ENCODE measurements at places on chromosomes 16 and 17.

DNA sequence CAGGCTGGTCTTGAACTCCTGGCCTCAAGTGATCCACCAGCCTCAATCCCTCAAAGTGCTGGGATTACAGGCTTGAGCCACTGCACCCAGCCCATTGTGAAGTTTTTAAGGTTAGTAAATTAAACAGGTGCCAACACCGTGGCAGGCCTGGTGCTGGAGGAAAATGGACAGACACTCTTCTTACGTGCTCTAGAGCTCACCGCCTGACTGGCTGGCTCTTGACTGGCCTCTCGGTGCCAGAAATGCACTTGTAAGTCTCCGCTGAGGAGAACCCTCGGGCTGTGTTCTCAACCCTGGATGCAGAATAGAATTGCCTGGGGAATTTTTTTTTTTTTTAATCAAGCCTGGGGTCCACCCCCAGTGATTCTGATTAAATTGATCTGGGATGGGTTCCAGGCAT is 10.3 kb upstream of the HAS3 start:
- no peak for DNase-seq

- DNase-seq = no peak
Measured at GRCh38 chr17:65627108-65627507, 65.7 kb upstream of the AXIN2 start.

DNA sequence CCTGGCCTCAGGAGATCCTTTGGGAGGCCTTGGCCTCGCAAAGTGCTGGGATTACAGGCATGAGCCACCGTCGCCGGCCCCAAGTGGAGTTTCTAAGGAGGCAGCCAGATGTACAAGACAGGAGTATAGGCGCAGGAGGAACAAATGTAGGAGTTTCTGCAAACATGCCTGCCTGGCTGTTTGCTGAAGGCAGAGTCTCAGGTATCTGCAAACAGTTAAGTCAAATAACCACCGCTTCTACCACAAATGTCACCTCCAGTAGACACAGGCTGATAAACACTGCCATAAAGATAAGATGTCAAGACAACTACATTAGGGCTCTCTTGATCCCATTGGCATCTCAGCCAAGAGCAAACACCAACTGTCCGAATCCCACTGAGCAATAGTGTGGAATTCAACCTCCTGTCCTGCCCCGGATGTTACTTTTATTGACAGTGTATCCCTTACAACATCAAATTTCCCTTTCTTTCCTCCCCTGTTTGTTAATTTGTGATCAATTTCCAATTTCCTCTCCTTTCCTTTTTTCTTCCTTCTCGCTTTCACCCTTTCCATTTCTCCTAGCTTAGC is 5.6 kb upstream of the COG1 start:
- no peak for DNase-seq

- DNase-seq = no peak
Measured at GRCh38 chr17:7024402-7024785, 1.5 kb downstream of the BCL6B start.

- no peak for DNase-seq
Measured at GRCh38 chr17:12134587-12134986, 113.9 kb downstream of the MAP2K4 start.

DNA sequence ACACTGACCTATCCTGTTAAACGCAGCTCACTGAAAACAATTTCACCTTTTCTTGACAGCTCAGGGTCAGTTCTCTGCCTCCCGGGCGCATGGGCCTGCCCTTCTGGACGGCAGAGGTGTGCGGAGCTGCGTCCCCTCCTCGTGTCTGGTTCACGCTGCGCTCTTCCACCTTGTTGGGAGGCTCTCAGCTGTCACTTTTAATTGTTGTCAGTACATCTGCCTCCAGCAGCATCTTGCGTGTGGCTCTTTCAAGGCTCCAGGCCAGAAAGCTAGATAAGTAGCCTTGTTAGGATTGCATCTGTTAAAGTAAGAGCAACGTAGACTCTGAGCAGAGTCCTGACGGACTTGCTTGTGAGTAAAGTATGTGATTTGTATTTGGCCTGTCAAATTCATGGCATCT is 59.4 kb downstream of the MGAT5B start:
- no peak for DNase-seq

DNA sequence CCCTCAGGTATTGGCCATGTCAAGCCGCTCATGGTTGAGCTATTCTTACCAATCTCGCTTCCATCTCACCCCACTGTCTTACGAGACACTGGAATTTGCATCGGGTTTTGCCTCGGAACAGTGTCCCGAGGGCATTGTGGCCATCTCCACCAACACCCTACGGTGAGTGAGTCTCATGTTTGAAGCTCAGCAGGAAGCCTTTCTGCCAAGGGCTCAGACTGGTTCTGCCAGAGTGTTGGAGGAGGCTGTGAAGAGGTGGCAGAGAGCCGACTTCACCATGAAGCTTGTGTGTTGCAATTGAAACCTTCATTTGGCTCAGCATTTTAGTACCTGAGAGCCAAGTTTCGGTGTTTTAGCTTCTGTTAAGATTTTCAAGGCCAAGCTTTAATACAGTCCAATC is 38.0 kb downstream of the SF3B3 start:
- DNase-seq = no peak

GRCh38 chr16:30802936-30803335 is 15.9 kb upstream of the ZNF629 start:
- DNase-seq = no peak

DNA sequence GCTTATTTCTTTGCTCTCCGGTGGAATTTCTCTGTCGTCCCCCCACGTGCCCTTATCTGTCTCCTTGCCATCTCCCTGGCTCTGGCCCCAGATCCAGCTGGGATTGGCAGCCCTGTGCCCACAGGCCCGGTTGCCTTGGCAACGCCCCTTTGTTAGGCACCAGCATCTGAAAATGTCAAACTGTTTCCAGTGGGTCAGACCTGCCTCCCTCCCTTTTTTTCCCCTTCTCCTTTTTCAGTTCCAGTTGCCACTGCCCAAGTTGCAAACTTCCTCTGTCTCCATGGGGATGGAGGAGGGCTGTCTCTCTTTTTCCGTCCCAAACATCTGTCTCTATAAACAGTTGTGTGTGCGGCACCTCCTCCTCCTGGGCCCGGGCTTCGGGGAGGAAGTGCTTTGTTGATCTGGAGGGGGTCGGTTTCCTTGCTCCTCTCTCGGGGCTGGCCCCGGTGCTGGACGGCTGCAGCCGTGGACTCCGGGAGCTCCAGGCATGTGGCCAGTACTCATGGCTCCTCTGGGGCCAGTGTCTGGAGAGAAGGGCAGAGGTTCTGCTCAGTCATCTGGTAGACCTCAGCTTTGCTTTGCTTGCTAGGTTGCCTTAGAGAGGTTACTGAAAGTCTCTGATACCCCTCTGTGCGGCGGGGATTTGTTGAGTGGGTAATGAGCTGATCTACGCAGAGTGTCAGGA is 35.3 kb downstream of the SOCS3 start:
- no peak for DNase-seq

- DNase-seq = no peak
Measured at GRCh38 chr16:79595931-79596450, 4.5 kb downstream of the MAF start.

DNA sequence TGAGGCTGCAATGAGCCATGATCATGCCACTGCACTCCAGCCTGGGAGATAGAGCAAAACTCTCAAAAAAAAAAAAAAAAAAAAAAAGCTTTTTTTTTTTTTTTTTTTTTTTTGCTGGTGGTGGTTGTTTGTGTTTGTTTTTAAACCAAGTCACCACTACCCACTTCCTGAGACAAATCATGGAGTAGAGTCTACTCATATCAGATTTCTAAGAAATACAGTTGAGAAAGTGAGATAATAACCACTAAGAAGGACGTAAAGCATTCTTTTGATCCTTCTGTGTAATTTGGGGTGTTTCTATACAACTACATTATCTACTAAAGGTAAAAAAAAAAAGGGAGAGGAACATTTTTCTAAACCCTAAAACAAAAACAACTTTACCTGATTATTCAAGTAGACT is 38.0 kb downstream of the AXIN2 start:
- DNase-seq = no peak

GRCh38 chr16:23499801-23500200 is 10.5 kb downstream of the GGA2 start:
- no peak for DNase-seq

DNA sequence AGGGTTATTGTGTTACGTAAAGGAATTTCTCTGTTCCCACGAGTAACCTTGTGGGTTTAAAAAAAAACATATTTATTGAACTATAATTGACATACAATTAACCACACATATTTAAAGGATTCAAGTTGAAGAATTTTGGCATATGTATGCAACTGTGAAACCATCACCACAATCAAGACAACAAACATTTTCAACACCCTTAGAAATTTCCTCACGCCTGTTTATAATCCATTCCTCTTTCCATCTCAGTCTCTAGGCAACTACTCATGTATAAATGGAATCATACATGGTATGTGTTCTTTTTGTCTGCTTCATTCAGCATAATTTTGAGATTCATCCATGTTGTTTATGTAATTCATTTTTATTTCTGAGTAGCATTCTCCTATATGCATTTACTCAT is 104.0 kb downstream of the MRTFB start:
- no peak for DNase-seq

- DNase-seq = no peak
Measured at GRCh38 chr17:29567554-29568330, 759 bp upstream of the TP53I13 start.

DNA sequence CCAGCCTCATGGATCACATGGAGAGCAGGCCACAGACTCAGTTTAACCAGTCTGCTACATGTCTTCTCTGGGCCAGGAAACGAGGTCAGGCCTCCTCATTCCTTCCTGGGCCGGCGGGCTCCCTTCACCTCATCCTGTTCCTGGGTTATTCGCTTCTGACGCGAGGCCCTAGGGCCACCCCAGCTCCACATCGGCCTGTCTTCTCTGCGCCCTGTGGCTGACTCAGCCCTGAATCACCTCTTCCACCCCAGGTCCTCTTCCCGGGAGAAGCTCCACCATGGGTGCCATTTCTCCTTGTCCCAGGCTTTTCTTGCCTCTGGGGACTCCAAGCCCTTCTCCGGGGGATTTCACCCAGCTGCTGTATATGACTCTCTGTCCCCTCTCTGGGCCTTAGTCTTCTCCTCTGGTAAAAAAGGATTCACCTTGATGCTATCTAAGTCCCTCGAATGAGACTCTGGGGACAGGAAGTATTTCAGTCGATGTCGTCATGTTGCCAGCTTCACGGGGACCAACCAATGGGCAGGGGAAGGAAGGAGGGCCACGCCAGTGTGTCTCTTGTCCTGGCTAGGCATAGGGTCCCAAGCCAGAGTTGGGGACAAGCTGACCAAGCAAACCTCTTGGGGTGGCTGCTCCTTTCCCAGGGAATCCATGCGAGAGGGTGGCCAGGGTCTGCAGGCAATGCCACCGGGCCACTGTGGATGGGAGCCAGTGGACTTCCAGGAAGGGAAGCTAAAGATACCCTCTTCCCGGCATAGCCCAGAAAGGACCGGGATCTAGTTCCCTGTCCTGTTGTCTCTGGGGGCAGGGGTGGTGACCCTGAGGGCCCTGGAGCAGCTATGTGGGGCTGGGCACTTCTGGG is 58.7 kb downstream of the SOCS3 start:
- DNase-seq = no peak

- DNase-seq = no peak
Measured at GRCh38 chr17:30809867-30810266, 14.6 kb downstream of the CRLF3 start.

DNA sequence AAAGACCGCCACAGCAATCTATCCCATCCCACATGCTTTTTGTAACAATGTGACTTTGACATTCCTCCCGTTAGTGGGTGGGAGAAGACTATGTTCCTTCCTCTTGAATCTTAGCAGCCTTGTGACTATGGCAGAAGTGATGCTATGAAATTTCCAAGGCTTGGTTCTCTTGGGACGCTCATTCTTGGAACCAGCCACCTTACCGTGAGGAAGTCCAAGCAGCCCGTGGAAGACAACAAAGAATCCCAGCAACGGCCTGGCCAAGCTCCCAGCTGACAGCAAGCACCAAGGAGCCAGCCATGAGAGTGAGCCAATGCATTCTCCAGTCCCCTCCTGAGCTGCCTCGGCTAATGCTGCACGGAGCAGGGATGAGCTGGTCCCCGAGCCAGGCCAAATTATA is 62.3 kb downstream of the VPS53 start:
- DNase-seq = no peak

GRCh38 chr16:21963887-21964286 is 10.7 kb downstream of the UQCRC2 start:
- DNase-seq = no peak

- no peak for DNase-seq
Measured at GRCh38 chr17:66309793-66310192, 7.4 kb downstream of the PRKCA start.

GRCh38 chr17:63626551-63627180 is 4.4 kb downstream of the MAP3K3 start:
- no peak for DNase-seq

GRCh38 chr16:86354641-86355513 is 155.4 kb upstream of the FOXF1 start:
- DNase-seq = no peak

GRCh38 chr17:82871056-82871775 is 31.4 kb upstream of the ZNF750 start:
- DNase-seq = no peak

GRCh38 chr16:50228364-50228868 is 37.9 kb upstream of the ADCY7 start:
- no peak for DNase-seq

DNA sequence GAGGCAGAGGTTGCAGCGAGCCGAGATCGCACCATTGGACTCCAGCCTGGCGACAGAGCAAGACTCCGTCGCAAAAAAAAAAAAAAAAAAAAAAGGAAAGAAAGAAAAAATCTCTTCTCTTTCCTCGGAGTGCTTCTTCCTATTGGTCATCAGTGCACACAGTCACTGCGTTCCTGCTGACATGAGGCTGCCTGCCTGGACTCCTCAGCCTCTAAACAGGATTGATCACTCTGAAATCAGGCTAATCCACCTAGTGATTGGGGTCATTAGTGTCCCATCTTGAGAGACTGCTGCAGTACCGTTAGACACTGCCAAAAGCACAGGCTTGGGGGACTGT is 30.8 kb downstream of the PLCD3 start:
- no peak for DNase-seq

DNA sequence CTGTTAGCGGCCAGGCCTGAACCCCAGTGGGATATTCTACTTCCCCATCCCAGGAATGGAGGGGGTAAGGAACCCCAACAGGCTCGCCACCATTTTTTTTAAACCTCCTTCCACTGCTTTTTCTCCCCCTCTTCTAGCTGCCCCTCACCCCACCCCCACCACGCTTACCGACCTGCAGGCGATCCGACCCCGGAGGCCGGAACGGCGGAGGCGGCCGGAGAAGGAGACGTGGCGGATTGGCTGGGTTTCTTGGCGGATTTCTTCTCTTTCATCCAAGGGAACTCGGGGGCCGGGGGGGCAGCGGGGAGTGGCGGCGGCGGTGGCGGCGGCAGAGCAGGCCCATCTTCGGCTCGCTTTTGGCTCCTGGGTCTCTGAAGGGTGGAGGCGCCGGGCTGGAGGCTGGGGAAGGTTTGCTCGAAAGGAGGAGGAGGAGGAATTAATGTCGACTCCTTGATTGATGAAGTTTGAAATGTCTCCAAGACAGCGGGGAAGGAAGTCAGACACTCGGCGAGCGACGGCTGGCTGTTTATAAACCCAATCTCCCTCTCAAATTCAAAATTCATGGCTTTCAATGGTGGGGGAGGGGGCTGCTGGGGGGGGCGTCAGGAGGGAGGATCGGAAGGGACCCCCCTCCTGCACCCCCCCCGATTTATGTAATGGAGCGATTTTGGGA is 424 bp downstream of the HOXB2 start:
- no peak for DNase-seq
